OCI-M1 (cell line): ENCODE measurements at places on chromosomes 1 and 21.

- no peak for DNase-seq
These were observed 537.1 kb downstream of the AJAP1 start for GRCh38 chr1:5191470-5191869.

DNA sequence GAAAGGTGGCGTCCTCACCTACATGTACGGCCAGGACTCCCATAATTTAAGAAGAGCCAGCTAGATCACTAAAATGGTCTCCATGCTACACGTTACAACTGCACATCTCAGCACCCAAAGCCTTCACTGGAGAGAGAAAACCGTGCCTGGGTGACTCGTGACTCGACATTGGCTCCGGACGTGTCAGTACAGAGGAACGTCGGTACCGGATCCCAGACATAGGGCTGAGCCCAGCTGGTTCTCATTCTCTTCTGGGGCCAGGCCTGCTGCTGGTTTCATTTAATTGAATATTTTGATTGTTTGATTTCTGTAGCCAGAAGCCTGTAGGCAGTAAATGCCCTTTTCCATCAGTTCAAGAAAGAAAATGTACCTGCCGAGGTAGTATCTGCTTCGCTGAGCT, 93.1 kb downstream of the HHIPL2 start:
- no peak for DNase-seq

DNA sequence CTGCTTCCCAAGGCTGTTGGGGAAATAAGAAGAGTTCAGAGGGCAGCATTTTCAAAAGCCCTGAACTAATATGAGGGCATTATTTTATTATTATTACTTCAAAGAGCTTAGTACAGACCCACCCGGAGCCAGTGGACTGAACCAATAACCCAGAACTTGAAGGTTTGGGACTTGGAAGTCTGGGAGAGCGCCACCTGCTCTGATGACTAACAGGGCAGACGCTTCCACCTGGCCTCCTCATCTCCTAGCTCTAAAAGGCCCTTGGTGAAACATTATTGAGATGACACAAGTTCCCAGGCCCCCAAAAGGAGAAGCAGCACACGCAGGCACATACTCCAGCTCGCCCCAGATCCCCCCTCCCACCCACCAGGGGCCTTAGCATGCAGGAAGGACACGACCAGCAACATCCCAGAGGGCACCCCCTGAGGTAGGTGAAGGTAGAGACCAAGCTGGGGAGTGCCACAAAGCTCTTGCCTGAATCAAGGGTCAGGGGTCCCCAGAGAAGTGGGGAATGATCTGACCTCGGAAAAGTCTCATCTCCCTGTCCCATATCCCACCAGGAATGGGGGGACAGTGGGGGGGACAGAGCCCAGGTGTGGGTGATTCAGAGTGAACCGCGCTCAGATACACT, 1.3 kb downstream of the DLGAP3 start:
- no peak for DNase-seq

DNA sequence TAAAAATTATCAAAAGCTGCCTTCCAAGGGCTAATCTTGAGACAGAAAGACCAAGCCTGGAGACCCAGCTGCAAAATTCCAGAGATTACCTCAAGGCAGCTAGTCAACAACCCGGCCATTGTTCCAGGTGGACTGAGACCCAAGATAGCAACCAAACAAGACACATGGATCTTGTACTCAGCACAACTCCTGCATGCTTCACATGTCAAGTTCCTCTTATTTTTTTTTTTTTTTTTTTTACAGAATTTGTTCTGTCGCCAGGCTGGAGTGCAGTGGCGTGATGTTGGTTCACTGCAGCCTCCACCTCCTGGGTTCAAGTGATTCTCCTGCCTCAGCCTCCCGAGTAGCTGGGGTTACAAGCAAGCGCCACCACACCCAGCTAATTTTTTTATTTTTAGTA, 40.1 kb downstream of the CD2 start:
- no peak for DNase-seq

DNA sequence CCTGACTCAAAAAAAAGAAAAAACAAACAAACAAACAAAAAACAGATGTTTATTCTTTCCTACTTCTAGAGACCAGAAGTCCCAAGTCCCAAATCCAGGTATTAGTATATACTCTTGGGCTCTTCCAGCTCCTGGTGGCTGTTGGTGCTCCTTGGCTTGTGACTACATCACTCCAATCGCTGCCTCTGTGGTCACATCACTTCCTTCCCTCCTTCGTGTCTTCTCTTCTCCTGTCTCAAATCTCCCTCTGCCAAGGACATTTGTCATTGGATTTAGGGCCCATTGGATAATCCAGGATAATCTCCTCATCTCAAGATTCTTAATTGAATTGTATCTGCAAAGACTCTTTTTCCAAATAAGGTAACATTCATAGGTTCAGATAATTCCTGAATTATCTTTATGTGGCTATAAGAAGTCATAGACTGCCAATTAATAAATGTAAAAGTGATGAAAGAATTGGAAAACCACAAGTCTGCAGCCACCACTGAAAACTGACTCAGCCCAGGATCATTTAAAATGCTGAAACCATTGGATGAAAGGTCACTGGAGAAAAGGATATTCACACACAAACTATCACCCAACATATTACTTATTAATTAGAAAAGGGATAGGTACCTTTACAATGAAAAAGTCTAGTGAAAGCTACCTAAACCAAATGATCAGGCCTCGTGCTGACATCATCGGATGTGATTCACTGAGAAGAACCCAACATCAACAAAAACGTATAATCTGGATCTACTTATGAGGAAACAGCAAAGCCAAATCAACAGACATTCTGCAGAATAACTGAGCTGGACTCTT, 67.1 kb downstream of the ZNF281 start:
- DNase-seq, result no peak

- DNase-seq, result no peak
These were observed 1.3 kb downstream of the TMEM35B start for GRCh38 chr1:34983700-34984355.

DNA sequence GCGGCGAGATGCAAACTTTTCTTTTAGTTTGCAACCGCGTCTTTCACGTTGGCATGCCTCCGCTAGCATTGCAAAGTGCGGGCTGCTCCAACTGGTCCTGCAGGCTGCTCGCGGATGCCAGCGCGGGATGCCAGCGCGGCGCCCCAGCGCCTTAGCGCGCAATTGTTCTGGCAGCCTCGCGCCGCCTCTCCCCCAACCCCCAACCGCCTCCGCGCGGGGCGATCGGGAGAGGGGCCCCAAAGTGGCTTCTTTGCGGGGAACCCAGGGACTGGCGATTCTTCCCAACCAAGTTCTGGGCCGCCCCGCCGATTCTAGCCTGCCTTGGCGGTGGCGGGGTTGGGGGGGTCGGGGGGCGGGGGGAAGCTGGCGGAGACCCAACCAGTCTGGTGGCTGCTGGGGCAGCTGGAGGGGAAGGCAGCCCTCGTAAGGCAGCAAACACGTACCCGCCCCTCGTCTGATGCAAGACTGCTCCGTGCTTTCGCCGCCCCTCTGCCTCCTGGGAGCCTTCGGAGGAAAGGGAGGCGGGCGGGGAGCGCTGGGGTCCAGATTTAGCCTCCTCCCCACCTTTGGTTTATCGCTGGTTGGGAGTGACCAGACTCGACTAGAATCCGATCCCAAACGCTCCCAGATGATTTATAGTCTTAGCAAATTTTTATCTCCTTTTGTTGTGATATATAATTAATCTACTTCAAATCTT, 756 bp downstream of the PHGDH start:
- no peak for DNase-seq

DNA sequence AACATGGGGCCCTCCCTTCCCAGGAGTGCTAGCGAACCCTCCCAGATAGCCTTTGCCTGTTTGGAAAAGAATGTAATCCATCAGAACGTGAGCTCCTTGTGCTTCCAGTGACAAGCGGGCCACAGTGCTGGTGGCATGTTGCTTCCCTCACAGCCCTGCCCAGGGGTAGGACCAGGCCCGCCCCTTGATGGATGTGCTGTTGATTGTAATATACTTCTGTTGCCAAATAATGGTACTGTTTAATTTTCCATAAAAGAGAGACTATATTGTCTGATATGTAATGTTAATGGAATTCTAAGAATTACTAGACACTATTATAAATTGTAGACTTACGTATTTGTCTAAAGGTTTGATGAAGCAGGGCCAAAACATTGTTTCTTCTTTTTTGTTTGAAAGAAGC, 16.4 kb downstream of the ATP5PO start:
- no peak for DNase-seq

GRCh38 chr1:87093286-87093685, 178.9 kb downstream of the HS2ST1 start:
- no peak for DNase-seq
